MG63 (cell line): ENCODE measurements at places on chromosomes 5 and 9. TPM values are rescaled to one million over a fixed set of nuclear protein-coding genes. Genes with fewer than 3 reads are reported as not detected.

The FOXD4L4 gene
- not detected in 2 replicates for total RNA-seq

The NCS1 gene
- 16.6 and 34.4 TPM in 2 replicates for total RNA-seq

The SH3TC2 gene
- total RNA-seq, result 2.9 and 8.8 TPM in 2 replicates

The TRAF1 gene
- total RNA-seq, result 0.67 and 0.79 TPM in 2 replicates

The TMEM171 gene
- 0.96 and 4.3 TPM in 2 replicates for total RNA-seq

The ECSCR gene
- total RNA-seq, result 0.63 and 0.74 TPM in 2 replicates

The TNFSF8 gene
- total RNA-seq, result not detected in 2 replicates

The REEP5 gene
- total RNA-seq, result 18.5 and 25.3 TPM in 2 replicates

The IRX4 gene
- 0.66 and 5.1 TPM in 2 replicates for total RNA-seq

The CDX1 gene
- 0.07 TPM in 1 of 2 replicates, not detected in the other for total RNA-seq

The MAN1B1 gene
- total RNA-seq, result 77.1 and 83.1 TPM in 2 replicates

The GABRA1 gene
- total RNA-seq, result not detected in 2 replicates

The PRRX2 gene
- total RNA-seq, result 20.1 and 38.4 TPM in 2 replicates

The S1PR3 gene
- total RNA-seq, result 38.7 and 45.1 TPM in 2 replicates

The BTNL3 gene
- not detected in 2 replicates for total RNA-seq

The DMRTA1 gene
- total RNA-seq, result not detected in 2 replicates

The SLC35D2 gene
- total RNA-seq, result 5.2 and 15.4 TPM in 2 replicates

The CEL gene
- 1.0 TPM in 1 of 2 replicates, not detected in the other for total RNA-seq

The GDF9 gene
- 0.15 TPM in 1 of 2 replicates, not detected in the other for total RNA-seq

The IL31RA gene
- total RNA-seq, result 0.63 TPM in 1 of 2 replicates, not detected in the other

The PTGDS gene
- total RNA-seq, result not detected in 2 replicates

The GLRA1 gene
- not detected in 2 replicates for total RNA-seq

The GABRA6 gene
- total RNA-seq, result not detected in 2 replicates

The BAAT gene
- total RNA-seq, result 0.13 TPM in 1 of 2 replicates, not detected in the other

The DDX4 gene
- not detected in 2 replicates for total RNA-seq

The RASEF gene
- total RNA-seq, result 0.92 TPM in 1 of 2 replicates, not detected in the other

The GBGT1 gene
- total RNA-seq, result 7.2 and 7.6 TPM in 2 replicates

The KIF20A gene
- 111 and 129 TPM in 2 replicates for total RNA-seq

The FOXI1 gene
- total RNA-seq, result 0.59 TPM in 1 of 2 replicates, not detected in the other

The DNAJC18 gene
- total RNA-seq, result not detected in 2 replicates
